ENCODE measurements at places on chromosomes 5 and 9.

DNA sequence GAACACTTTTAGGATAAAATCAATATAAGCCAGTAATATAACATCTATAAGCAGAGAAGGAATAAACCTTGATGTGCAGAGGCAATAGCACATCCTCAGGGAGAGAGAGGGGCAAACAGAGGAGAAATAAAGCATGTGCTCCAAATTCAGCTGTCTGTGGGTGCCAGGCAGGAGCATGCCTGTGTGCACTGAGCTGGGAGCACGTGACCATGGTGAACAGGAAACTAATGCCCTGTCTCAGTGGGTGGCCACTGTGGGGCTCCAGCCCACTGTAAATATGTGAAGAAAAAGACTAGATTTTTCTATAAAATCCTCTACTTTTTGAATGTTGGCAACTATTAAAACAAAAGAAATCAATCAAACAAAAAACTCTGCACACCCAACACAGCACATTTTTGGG, 55.3 kb downstream of the FYB1 start:
- no peak for DNase-seq

- DNase-seq, result no peak
Measured at GRCh38 chr5:127700237-127700766, 2.9 kb upstream of the CCDC192 start.

DNA sequence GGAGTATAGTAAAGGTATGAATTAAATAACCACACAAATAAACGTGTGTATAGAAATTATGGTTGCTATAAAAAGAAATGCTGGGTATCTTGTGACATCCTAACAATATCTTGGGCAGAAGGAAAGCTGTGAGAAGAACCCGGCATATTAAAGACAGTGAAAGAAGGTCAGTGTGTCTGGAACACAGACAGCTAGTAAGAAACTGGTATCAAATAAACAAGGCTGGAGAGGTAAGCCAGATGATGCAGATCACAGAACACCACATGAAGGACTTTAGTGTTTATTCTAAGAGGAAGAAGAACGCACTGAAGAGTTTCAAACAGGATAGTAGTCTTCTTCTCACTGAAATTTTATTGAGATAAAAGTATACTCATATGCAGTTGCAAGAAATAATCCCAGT, 24.4 kb downstream of the TMEM245 start:
- no peak for DNase-seq

- DNase-seq, result no peak
Measured at GRCh38 chr5:140828362-140828737, 590 bp downstream of the PCDHA6 start.

GRCh38 chr5:1310118-1310517, 15.2 kb upstream of the TERT start:
- DNase-seq, result no peak

DNA sequence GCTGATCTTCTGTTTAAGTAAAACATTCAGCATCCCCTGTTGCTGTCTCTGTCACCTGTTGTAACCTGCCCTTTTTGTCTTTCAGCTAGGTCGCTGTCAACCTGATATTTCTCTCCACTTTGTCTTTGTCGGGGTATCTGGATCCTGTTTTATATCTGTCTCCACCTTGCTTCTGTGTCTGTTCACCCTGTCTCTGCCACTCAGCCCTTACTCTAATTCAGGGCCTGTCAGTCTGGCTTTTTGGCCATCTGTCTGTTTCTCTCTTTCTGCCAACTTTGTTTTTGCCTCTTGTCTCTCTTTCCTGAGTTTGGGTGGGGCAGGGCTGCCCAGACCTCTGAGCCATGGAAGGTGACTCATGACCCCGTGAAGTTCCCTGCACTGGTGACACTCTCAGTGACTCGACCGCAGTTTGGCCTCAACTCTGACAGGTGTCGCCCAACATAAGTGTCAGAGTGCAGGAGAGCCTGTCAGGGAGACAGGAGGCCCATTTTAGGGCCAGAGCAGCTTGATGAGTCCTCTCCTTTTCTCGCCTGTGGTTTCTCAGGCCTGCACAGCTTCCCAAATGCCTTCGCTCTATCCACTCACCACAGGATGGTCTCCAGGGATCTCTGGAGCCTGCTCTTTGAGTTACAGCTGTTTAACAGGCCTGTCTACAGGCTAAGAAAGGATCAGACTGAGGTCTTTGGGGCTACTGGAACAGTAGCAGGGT, 868 bp downstream of the ZBTB43 start:
- peak; percentile 85 for DNase-seq

Data from AG10803 (cell line).